ENCODE measurements at places on chromosomes 3 and 15.

- DNase-seq, result no peak
Measured at GRCh38 chr3:212432-212831, 15.9 kb downstream of the CHL1 start.

DNA sequence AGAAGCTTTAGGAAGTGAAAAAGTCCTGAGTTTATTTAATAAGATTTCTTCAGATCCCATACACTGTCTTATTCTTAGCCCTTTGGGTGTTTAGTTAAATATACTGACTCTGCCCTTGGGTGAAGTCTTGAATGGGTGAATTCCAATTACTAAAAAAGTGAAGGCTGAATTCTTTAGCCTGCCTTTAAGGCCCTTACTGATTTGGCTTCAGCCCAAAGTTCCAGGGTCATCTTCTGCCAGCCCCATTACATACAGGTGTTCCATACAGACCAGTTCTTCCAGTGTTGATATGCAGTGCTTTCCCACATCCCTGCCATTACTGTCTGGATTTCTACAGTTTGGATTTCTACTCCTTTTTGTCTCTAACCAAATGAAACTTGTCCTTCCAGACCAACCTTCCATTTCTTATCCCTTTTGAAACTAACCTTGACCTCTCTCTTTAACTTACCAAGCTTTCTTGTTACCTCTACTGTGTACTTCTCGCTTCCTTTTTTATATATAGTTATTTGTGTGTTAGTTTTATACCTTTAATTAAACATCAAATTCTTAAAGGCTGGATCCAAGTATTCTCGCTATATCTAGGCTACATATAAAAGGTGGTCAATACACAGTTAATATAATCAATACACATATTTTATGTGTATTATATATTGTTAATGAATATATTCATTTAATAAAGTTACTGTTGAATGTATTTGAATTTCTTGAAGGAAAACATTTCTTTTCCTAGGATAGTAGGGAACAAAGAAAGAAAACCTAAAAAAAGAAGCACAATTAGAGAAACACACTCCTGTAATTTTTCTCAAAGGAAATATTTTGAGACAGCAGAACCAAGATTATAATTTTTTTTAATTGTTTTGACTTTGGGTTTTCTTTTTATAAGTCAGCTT is 15.0 kb downstream of the MBNL1 start:
- no peak for DNase-seq

DNA sequence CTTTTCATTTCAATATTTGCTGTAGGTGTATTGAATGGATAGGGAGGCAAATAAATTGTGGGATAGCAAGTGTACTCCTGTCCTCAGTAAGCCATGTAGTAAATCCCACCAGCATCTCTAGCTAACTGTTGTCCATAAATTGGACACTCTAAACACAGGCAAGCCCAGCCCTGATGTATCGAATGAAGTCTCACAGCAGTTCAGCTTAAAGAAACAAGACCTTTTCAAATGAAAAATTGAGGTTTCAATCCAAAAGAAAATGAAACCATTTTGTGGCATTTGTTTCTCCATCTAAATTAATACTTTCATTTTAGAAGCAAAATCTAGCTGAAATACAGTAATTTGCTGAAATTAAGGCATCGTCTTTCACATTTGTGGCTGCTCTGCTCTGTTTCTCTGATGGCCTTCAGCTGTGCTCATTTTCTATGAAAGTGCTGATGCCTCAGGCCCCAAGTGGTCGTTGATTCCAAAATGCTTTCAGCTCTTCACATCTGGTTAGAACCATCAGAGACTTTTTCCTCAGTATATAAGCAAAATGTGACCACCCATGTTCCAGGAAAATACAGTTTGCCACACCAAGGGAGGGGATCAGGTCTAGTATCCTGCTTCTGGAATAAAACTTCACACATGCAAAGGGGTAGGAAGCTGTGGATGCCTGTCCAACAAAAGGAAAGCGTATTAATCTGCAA is 245.0 kb downstream of the ZMAT3 start:
- DNase-seq, result no peak

GRCh38 chr15:62636823-62637573 is 405.5 kb upstream of the TPM1 start:
- no peak for DNase-seq

DNA sequence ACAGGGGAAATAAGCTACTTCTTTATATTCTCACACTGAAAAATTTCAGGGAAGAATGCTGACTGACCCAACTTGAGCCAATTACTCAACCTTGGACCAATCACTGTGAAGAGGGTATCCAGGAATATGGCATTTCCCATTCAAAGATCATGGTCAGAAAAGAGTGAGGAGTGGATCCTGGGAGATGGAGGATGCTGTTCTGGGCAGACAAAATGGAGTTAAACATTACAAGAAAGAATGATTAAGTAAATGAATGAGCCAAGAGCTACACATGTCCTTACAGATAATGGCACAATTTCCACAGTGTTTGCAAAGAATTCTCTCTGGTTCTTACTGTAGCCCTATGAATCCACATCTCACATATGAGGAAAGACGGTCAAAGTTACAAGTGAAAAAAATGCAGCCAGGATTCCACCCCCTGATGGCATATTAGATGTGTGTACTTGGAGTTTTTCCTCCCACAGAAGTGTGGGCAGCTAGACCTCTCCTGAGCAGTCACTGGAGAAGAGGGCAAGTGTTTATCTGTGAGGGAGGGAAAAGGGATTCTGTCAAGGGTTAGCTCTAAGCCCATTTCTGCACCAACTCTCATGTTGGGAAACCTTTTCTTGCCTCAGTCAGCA is 33.8 kb downstream of the AMOTL2 start:
- no peak for DNase-seq

DNA sequence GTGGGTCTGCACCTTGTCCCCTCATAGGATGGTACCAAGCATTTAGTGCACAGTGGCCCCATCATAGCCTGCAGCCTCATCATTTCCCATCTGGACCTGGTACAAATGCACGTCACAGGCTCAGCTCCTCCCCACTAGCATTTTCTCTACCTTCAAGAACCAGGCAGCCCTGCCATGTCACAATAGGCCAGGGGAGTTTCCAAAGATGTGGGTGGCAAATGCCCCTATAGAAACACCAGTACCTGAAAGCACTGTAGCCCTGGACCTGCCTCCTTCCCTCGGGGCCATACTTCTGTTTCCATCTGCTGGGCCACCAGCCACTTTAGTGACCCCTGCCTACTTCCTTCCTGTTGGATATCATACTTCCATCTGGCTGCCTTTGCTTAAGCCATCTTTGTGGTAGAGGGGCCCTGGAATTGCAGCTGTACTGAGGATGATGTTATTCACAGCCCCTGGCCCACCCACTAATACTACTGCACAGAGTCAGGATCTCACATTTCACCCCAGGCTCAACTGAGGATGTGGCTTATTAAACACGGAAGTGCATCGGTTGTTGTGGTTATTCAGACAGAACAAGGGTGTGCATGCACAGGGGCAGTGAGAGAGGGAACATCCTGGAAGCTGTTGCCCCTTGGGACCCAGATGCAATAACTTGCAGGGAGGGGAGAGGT is 3.8 kb downstream of the TCTA start:
- DNase-seq, result no peak

- DNase-seq, result no peak
Measured at GRCh38 chr3:49641921-49642707, 32.0 kb upstream of the APEH start.

DNA sequence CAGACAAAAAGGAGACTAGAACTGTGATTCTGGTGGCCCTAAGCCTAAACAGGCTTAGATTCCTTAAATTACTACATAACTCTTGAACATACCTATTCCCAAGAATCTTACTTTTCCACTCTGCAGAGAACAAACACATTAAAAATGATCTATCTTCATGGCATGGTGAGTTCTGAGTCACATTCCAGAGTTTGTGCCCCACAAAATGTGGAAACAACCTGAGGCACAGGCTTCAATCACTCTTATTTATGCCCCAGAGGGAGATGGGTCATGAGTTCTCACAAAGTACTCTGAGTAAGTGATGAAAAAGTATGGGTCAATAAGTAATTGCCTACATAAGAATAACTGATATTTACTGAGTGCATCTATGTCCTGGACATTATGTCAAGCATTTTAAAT is 137.5 kb upstream of the SLC2A2 start:
- DNase-seq, result no peak

DNA sequence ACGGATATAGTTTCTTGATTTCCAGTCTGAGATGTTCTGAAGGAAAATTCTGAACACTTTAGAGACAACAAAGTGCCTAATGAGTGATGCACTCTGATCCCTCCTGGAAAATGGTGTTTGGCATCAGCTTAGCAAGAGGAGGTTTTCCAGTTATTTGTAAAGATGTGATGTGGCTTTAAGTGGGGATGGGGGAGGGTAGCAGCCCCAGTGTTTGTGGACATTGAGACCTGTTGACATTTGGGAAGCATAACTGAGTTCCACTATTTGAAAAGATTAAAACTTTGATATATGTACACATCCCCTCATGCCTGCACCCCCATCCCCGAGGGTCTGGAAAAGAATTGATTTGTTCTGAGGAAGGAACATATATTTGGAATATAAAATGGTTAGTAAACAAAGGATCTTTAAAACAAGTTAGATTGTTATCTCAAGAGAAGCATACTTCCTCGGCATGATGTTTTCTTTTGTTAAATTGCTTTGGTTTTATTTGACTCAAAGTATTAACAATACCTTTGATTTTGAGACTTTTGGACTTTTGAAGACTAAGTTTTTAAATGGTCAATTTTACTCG is 6.5 kb downstream of the IGF1R start:
- DNase-seq, result no peak
